ENCODE measurements at places on chromosomes 11 and 22.

DNA sequence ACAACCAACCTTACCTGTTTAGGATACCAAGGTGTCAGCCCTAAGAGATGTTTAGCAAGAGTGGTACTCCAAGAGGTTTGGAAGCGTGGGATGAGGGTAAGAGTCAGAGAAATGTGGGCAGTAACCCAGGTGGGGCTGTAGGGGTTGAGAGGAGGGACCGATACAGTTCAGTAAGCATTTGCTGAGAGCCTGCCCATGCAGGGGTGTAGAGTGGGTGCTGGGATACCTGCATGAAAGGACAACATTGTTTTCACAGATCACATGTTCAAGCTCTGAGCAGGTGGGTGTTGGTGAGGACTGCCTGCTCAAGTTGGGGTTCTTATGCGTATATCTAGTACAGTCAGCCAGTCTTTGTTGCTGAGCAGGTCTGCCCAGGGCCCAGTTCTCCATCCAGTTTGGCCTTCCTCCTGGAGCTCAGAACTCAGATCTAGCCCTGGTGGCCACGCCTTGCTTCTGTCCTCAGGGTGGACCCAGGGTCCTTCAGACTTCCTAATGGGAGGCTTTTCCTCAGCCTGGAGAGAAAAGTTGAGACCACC is 14.8 kb downstream of the PPFIBP2 start:
- no peak for DNase-seq

DNA sequence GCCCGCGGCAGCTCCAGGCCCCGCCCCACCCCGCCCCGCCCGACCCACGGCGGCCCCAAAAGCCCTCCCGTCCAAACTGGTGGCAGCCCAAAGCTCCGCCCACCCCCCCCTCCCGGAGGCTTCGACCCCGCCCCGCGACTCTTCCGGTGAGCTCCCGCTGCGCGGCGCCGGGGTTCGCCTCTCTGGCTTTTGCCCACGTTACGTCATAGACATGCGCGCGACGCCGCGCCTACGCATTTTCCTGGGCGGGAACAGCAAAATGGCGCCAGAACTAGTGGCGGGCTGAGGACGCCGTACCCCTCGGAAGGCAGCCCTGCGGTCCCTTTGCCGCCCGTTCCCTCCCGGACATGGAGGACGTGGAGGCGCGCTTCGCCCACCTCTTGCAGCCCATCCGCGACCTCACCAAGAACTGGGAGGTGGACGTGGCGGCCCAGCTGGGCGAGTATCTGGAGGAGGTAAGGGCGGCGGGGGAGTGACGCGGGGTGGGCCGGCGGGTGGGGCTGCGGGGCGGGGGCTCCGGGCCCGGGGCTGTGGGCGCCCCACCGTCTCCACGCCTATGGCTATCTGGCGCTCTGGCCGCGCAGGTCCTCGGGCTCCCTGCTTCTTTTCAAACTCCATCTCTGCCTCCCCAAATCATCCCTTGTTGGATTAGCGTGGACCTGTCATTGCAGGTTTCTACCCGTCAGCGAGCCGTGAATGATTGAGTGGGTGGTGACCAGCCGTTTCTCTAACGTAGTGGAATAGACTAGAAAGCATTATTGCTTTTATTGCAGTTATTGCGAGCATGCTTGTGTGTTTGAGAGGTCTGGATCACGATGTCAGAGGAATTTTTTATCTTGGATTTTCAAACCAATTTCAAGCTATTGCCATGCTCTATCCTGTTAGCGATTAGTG is at the start of gene NCAPH2:
Gene NCAPH2 (plus strand): TSS at position 234 of the 894 bp plus-strand sequence. CDS start 114 bp downstream, at position 348.
- DNase-seq, result peak; percentile 22

DNA sequence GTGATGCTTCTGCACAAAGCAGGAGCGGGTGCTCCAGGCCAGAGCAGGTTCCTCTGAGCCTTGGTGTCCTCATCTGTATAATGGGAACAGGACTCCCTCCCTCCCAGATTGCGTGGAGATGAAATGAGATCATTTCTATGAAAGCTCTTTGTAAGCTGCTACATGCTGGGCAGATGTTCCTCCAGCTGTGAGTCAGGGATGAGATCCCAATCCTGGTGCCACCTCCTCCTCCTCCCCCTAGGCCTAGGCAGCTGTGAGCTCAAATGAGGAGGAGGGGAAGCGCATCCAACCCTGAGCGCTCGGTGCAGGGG is 7.0 kb upstream of the CABP2 start:
- DNase-seq, result no peak

DNA sequence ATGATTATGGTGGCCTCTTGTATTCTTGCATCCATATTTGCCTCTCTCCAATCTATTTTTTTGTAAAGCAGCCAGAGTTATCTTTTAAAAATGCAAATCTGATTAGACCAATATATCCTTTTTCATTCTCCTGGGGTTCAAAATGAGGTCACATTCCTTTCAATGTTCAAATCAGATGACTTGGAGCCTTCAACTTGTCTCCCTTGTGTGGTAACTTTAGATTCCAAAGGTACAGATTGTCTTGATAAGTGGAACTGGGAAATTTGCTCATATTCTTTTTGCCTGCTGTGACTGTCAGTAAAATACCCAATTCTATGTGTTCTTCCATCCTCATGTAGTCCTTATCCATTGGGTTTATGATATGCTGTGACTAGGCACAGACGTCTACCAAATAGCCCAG is 15.1 kb upstream of the CAPRIN1 start:
- DNase-seq, result no peak

- DNase-seq, result no peak
Observed at GRCh38 chr11:116986521-116987105, 111.6 kb downstream of the SIK3 start.

GRCh38 chr22:24486501-24486921 is 8.6 kb upstream of the UPB1 start:
- no peak for DNase-seq

DNA sequence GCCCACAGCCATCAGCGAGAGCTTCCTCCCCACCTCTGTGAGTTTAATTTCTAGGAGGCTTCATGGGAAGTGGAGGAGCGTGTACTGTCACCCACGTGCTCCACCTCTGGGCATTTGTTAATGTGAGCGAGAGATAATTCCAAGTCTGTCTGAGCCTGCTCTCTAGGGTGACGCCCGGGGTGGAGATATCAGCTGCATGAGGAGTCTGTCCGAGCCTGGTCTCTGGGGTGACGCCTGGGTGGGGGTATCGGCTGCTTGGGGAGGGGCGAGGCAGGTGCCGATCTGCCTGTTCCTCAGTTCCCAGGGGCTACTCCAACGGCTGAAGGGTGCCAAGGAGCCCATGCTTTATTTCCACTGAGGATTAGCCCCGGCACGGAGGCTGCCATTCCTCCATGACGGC is 735.0 kb downstream of the BRD1 start:
- no peak for DNase-seq

- no peak for DNase-seq
Observed at GRCh38 chr22:36540867-36541642, 12.1 kb upstream of the EIF3D start.

GRCh38 chr22:48403521-48404403 is 1423.9 kb downstream of the BRD1 start:
- DNase-seq, result no peak
